ENCODE measurements at places on chromosomes 6 and 20.

GRCh38 chr6:152954443-152954842 is 28.4 kb downstream of the FBXO5 start:
- DNase-seq: no peak

- no peak for DNase-seq
Measured at GRCh38 chr6:142218446-142218845, 71.4 kb downstream of the VTA1 start.

- no peak for DNase-seq
Measured at GRCh38 chr6:117552618-117553017, 49.7 kb downstream of the GOPC start.

- no peak for DNase-seq
Measured at GRCh38 chr6:156844089-156844488, 66.9 kb downstream of the ARID1B start.

- DNase-seq: no peak
Measured at GRCh38 chr6:113412589-113413357, 444.4 kb upstream of the MARCKS start.

DNA sequence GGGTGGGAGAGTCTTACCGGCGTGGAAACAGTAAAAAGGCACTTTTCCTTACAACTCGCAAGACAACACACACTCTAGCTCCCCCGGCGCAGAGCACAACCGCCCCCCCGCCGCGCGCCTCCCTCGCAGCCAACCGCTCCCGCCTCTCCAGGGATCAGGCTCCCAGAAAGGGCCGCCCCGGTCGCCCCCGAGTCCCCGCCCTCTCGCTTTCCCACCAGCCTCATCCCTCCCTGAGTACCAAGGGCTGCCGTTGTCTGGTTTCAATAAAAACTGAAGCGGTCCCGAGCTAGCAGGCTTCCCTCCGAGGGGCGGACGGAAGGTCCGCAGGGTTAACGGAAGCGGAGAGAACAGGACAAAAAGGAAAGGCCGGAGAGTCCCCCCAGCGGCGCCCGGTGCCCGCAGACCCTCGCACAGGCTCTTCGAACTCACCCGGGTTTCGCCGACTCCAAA is 804 bp downstream of the ELOVL5 start:
- peak; percentile 56 for DNase-seq
